ENCODE measurements at places on chromosomes 2 and 18.

GRCh38 chr18:36460854-36461253, 163.3 kb downstream of the FHOD3 start:
- DNase-seq: no peak

DNA sequence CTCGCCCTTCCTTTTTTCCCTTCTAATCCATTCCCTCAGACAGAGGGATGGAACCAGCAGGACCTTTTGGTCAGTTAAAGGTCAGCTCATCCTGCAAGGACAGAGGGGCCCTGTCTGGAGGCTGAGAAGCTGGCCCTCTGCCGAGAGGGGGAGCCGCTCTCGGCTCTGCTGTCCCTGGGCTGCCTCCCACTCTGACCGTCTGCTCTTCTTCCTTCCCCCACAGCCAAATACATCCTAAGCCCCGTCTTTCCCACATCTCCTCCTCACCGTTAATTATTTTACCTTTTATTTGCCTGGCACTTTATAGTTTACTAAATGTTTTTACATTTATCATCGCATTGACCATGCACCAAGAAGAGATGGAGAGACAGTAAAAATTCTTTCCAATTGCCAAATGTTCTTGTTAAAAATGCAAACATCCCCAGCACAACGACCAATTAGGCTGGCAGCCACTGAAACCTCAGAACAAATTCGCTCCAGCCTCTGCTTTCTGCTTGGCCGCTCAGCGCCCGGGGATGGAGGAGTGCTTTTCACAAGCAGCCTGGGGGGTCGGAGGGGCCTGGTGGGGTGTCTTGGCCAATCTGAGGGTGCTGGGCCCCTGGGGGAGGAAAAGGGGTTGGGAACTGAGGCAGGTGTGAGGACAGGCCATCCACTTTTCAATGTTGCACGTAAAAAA, 123.7 kb downstream of the TNS1 start:
- DNase-seq: no peak

- no peak for DNase-seq
Measured at GRCh38 chr2:138931284-138932256, 151.4 kb upstream of the NXPH2 start.

- no peak for DNase-seq
Measured at GRCh38 chr18:2256577-2256976, 314.7 kb downstream of the METTL4 start.

- DNase-seq: no peak
Measured at GRCh38 chr2:99656994-99657393, 167.2 kb upstream of the REV1 start.

DNA sequence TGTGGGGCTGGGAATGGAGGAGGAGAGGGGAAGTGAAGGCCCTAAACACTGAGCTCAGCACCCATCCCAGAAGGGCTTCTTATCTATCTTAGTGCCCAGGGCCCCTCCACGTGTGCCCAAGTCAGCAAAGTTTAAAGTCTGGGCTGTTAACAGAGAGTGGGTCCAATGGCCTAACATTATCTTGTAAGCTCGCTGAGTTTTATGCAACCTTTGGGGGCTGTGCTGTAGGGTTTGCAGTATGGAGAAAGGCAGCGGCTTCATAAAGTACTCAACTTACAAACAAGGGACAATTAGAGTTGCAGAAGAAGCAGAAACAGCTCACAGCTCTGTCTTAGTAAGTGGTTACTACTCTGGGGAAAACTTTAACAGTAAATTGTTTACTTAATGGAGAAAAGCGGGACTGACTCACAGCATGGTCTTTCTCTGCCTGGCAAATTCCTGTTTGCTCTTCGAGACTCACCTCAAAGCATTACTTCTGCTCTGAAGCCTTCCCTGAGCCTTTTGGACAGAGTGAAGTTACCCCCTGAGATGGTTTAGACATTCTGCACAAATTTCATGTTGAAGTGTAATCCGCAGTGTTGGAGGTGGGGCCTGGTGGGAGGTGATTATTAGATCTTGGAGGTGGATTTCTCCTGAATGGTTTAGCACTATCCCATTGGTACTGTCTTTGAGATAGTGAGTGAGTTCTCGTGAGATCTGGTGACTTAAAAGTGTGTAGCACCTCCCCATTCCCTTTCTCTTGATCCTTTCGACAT, 9.0 kb downstream of the ENOSF1 start:
- no peak for DNase-seq

DNA sequence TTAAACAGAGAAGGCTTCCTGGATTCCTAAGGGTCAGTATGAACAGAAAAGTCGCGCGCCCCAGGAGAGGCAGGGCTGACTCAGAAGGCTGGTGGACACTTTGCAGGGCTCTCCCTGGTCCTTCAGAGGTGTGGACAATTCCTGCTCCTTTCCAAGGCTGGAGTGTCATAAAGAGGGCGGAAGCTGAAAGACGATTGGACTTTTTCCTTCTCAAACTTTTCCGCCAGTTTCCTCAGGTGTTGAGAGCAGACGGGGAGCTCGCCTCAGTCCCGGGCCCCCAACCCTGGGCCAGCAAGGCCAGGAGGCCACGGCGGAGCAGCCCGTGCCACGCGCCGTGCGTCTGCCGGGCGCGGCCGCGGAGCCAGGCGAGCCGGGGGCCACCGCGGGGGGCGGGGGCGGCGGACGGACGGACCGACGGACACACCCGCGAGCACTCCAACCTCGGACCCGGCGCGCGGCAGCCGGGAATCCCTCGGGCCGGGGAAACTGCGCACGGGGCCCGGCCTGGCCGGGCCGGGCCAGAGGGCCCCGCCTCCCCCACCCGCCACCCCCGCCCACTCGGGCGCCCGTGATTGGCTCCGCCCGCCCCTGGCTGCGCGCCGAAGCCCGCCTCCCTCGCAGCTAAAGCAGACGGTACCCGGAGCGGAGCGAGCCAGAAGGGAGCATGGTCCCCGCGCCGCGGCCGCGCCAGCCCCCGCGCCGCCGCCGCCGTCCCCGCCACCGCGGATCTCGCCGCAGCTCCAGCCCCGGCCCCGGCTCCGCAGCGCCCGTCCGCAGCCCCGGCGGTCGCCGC, at the start of gene KLHL29:
Gene KLHL29, plus strand, starts transcription at position 629 of the 793 bp plus-strand sequence. CDS start 177,018 bp downstream, outside the sequence.
- DNase-seq: no peak

DNA sequence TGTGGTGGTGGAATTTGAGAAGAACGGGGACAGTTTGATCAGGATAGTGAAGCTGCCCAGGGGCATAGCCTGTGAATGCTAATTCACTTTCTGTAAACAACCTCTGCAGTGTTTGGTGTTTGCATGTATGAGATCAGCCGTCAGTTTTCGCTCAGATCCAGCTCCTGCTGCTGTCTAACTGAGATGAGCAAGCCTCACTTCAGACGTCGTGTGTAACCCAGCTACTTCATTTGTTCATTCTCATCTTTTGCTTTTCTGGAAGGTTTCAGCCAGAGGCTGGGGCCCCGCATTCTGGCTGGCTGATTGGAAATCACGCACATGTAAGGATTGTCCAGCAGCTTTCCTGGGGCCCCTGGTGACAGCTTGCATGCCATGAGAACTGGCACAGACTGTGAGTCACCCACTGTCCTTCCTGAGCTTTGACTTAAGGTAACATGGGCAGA, 48.9 kb downstream of the LDLRAD4 start:
- no peak for DNase-seq

DNA sequence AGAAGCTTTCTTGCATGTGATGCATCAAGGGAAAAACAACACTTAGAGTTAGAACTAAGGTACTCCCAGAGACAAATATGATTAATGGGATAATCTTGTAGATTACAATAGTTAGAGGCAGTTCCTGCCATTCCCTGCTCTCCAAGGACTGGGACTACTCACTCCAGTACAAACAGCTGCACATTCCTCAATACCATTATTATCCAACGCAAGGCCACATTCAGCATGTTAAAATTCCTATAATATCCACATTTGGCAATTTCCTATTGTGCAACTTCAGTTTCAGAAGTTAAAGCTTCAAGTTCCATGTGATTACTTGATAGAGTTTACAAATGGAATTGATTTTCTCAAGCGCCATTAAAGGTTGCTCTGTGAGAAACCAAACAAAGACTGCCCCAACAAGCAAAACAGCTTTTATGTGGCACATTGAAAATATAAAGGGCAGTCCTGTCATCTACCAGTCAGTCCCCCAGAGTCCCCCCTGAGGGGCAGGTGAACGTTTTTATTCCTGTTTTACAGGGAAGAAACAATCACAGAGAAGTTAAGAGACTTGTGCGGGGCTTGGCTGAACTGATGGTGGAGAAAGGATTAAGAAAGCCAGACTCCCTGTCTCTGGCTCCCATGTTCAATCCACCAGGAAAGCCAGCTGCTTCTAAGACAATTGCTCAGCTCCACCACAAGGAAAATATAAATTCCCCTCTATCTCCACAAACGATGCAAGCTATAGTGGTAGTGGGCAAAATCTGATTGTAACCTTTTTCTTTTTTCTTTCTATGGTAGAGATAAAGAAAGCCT, 72.6 kb downstream of the TXNL1 start:
- no peak for DNase-seq

DNA sequence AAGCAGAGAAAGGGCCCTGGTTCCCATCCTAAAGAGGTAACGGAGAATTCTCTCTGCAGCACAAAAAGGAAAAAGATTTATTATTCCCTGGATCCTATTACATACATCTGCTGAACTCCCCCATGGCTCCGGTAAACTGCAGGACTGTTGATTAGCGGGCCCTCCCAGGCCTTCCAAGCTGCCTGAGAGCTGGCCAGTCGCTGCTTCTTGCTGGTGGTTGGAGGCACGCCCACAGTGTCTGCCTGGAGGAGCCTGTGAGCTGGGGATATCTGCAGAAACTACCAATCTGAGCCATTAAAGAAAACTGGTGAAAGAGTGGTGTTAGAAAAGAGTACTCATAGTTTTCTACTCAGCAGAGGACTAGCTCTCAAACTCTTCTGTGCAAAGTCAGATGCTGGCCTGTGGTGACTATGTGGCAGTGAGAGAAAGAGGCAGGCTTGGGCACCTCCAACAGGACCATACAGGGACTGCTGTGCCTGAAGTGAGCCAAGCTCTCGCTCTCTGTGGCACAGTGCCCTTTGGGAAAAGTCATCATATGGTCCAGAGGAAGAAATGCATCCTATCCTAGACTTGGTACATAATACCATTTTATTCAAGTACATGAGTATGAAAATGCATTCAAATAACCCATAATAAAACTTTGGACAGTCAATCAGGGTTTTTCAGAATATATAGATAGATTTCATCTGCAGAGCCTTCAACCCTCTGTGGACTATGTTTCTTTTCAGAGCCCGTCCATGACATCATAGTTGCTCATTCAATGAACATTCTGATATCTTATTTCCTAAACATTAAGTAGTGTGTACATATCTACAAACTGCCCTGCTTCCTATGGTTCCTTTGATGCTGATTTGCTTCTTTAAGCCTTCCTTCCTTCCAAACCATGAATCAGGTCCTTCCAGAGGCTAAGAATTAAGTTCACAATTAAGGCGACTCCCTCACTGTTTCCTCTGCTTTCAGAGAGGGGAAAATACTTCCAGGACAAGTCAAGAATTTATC, 242.0 kb upstream of the LYPD1 start:
- no peak for DNase-seq

DNA sequence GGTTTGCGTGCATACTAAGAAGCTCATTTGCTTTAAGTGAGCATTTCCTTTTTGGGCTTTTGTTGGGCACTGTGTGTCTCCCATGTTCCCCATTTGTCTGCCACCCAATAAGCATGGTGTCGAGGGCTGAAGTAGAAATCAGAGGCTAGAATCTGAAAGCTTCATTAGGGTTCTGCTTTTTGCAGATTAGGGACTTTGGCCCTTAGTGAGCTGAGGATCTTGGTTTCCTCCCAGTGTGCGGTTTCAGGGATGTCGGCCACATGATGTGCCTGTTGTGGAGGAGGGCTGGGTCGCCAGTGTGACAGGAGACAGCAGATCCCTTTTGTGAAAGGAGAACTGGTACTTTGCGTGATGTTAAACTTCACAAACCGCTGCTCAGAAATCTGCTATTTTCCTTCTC, 41.1 kb downstream of the PLEKHB2 start:
- no peak for DNase-seq

- no peak for DNase-seq
Measured at GRCh38 chr2:70005752-70006446, 44.5 kb upstream of the ASPRV1 start.

DNA sequence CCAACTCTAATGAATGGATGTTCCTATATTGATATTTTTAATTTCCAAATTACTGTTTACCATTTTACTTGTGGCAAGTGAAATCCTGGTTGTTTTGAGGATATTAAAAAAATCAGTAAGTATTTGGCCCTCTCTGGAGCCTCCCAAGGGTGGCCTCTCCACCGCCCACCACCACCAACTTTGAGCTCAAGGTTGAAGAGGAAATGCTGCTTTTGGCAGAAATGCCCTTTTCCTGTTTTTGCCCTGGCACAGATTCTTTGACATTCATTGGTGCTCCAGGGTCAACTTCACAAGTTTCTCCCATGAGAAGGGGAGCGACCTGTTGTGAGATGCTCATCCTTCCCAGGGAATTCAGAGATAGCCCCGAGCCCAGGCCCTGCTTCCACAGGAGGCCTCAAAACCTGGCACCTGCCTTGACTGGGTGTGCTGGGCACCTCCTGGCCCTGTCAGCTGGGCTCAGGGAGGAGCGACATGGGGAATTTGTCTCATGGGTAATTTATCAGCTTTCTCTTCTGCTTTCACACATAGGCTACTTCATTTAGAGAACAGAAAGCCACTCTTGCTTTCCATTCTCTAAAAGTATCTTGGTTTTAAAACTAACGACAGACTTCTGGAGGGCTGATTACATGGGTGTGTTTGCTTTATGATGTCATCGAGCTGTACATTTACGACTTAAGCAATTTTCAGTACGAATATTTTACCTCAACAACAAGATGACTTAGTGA, 6.9 kb downstream of the CD8A start:
- no peak for DNase-seq

- no peak for DNase-seq
Measured at GRCh38 chr2:202307690-202308089, 42.1 kb downstream of the NOP58 start.

- no peak for DNase-seq
Measured at GRCh38 chr2:42128721-42129486, 40.2 kb upstream of the EML4 start.

DNA sequence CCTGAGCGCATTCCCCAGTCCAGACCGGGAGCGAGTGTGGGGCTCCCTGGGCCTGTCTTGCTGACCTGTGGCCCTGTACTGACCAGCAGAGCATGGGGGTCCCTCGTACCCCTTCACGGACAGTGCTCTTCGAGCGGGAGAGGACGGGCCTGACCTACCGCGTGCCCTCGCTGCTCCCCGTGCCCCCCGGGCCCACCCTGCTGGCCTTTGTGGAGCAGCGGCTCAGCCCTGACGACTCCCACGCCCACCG, 5.3 kb downstream of the NEU4 start:
- no peak for DNase-seq

DNA sequence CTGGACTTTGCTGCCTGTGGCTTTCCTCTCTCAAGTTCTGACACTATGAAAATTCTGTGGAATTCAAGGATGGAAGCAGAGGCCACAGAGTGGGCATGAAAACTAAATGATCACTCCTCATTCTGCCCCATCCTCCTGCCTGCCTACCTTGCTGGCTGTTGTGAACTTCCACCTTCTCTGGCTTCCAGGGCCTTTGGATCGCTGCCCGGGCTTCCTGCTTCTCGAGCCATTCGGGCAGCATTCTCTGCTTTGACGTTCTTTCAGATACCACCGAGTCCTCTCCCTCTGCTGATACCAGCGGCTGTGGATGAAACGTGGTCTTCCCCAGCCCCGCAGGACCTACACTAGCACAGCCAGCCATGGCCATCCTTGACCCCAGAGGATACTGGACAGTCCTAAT, 327.7 kb upstream of the SLC14A2 start:
- no peak for DNase-seq
